ENCODE measurements at places on chromosomes 16 and 17.

DNA sequence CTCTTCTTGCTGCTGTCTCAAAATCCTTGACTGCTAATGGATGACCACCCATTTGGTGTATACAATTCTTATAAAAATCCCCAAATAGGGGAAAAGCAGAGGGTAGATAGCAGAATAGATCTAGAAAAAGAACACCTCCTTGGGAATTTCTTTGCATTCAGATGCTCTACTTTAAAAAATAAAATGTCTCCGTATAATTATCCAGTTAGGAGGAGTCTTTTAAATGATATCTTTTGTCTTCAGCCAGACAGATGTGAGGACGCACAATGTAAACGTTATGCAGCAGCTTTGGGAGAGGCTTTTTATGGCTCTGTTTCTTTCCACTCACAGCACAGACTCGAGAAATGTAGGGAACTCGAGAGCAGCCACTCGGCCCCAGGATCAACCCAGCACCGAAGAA lies 300.2 kb downstream of the IRF8 start:
- DNase-seq: no peak

GRCh38 chr16:23064639-23065038 lies 84.6 kb downstream of the USP31 start:
- no peak for DNase-seq

- no peak for DNase-seq
Measured at GRCh38 chr17:38711792-38712571, 6.9 kb downstream of the MLLT6 start.

GRCh38 chr17:43070872-43071271 lies 45.8 kb downstream of the RND2 start:
- DNase-seq: no peak

DNA sequence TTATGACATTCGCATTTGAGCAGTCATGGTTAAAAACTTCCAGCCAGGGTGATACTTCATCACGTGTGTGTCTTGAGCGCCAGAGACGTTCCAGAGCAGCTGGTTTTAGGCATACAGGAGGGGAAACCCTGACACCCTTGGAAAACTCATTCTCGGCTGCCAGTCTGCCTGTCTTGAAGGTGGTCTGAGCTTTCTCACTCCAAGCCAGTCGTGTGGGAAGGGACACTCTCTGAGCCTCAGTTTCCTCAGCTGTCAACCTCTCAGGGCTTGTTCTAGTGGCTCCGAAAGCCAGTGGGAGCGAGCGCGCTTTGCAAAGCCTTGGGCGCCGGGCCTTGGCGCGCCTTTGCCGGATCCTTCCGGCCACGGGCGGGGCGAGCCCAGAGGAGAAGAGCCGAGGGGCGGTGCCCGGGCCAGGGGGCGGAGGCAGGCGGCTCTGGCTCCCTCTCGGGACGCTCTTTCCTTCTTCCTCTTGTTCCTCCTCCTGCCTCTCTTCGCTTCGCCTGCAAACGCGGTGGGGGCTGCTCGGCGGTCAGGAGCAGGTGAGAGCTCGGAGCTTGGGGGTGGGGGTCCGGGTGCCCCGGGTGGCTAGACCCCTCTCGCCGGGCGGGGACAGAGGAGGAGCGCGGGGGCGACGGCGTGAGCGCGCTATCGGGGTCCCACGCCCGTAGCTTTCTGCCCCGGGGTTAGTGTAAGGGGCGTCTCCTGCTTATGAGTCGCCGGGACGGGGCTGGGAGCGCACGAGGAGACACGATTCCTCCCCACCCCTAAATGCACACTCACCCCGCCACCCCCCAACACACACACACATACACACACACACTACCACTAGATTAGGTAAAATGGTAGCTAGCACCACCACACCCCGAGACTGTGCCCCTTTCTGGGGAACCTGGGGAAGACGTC lies at the start of gene LDAF1:
TSS of gene LDAF1 (plus strand) at position 467 of the 903 bp plus-strand sequence. CDS start 2,509 bp downstream, outside the sequence.
- DNase-seq: peak; percentile 72

DNA sequence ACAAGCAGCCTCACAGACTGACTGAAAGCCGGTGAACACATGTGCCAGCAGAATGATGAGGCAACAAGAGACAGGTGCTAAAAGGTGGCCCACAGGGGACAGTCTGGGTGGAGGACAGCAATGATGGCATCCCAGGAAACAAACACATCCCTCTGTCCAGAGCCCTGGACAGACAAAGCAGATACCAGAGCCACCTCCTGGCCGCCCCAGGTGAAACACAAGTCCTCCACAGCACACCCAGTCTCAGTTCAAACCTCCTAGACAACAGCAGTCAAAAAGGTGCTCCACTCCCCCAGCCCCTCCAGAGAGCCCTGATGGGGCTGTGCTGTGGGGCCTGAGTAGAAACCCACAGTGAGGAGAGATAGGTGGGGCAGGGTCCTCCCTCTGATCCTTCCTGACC lies 20.3 kb upstream of the CDH5 start:
- DNase-seq: no peak

Measured in hematopoietic multipotent progenitor cell treated with erythropoietin and hydrocortisone succinate and interleukin-3 and kit ligand, for 15 days (in vitro differentiated cells).